Caco-2 (cell line): ENCODE measurements at places on chromosomes 11 and 22. TPM values are rescaled to one million over a fixed set of nuclear protein-coding genes. Genes with fewer than 3 reads are reported as not detected.

The DBX1 gene
- total RNA-seq, result not detected in 2 replicates

GRCh38 chr11:60240662-60241061 is 2.3 kb downstream of the MS4A4E start:
- DNase-seq, result no peak

- DNase-seq, result no peak
These were observed 11.1 kb upstream of the PHLDA2 start for GRCh38 chr11:2940147-2940920.

GRCh38 chr22:46290121-46290842 is 6.4 kb upstream of the GTSE1 start:
- no peak for DNase-seq
